HFFc6 (cell line): ENCODE measurements at places on chromosomes 6 and 20. TPM values are rescaled to one million over a fixed set of nuclear protein-coding genes. Genes with fewer than 3 reads are reported as not detected.

MEA1 gene
- total RNA-seq, result 114 to 120 TPM (median 119 TPM) in 3 replicates

GABRR1 gene
- not detected in 3 replicates for total RNA-seq

- H3K4me3 ChIP-seq, result no peak overlapping the region
- no peaks in the 10 kb centered on the region for H3K36me3 ChIP-seq
- H3K4me1 ChIP-seq, result peaks cover 33% of the 10 kb centered on the region
- H3K27ac ChIP-seq, result no peak overlapping the region
- peaks cover 12% of the 10 kb centered on the region for H3K27me3 ChIP-seq
Observed at GRCh38 chr6:170443151-170443662, 109.9 kb downstream of the PSMB1 start.

GRCh38 chr6:43373252-43373875 is 3.9 kb upstream of the ZNF318 start:
- DNase-seq, result no peak
- no peak overlapping the region for H3K27ac ChIP-seq
- no peaks in the 10 kb centered on the region for H3K27me3 ChIP-seq
- no peak overlapping the region for H3K4me3 ChIP-seq
- H3K36me3 ChIP-seq, result no peaks in the 10 kb centered on the region

BEND3 gene
- 2.1 to 2.4 TPM (median 2.3 TPM) in 3 replicates for total RNA-seq

DNA sequence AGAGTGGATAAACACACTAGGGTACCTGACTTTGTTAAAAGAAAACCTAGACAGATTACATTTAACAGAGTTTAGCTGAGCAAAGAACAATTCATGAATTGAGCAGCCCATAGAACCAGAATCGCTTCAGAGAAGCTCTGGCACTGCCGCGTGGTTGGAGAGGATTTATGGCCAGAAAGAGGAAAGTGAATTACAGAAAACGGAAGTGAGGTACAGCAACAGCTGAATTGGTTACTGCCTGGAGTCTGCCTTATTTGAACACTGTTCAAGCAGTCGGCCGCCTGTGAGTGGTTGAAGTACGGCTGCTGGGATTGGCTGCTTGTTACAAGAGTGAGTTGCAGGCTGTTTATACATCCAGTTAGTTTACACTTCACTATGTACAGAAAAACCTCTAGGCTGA is 253.8 kb upstream of the CDYL start:
- H3K4me3 ChIP-seq, result no peak overlapping the region
- no peak for DNase-seq
- H3K36me3 ChIP-seq, result peaks cover 16% of the 10 kb centered on the region
- peaks cover 33% of the 10 kb centered on the region for H3K4me1 ChIP-seq
- no peak overlapping the region for H3K27ac ChIP-seq

DNA sequence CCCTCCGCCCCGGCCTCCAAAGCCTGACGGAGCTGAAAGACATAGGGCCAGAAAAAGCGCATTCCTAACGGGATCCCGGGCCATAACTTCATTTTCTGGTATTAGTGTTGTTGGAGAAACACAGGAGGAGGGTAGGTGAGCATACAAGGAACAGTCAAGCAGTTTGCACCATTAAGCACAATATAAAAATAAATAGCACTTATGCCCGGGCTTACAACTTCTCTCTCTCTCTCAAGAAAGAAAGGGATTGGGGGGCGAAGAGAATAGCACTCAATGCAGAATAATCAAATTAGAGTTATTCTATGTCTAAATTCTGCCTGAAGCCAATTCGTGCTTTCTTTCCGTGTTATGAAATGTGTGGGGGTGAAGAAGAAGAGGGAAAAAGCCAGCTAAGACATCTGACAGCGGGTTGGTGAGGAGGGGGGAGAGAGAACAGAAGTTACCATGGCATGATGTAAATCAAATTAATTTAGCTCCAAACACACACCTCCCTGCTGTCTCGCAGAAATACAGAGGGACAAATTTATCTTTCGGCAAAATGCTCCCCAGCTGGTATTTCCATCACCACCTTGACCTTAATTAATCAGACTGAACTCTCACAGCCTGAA is 508 bp upstream of the METTL24 start:
- peaks cover 51% of the 10 kb centered on the region for H3K27me3 ChIP-seq
- H3K4me1 ChIP-seq, result no peaks in the 10 kb centered on the region
- DNase-seq, result no peak
- no peak overlapping the region for H3K27ac ChIP-seq

NRM gene
- total RNA-seq, result 13.6 to 33.6 TPM (median 23.3 TPM) in 3 replicates

PROCR gene
- 22.0 to 31.7 TPM (median 27.9 TPM) in 3 replicates for total RNA-seq

DNA sequence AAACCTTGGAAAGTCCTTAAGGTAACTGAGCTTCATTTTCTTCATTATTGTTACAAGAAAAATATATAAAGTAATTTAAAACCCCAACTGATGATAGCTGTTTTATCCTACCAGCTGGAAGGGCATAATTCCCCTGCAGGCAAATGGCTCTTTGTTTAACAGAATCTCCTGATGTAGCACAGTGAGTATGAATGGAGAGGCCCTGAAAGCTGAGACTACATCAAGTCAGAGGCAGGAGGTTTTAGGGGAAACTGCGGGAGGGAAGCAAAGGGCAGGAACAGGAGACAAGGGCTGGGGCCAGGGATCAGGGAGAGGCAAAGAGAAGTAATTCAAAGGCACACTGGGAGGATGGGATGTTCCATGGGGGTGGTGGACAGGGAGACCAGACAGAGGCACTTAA is 119.0 kb upstream of the LRFN2 start:
- no peak overlapping the region for H3K27ac ChIP-seq
- no peak overlapping the region for H3K4me3 ChIP-seq
- H3K36me3 ChIP-seq, result no peaks in the 10 kb centered on the region
- peaks cover 11% of the 10 kb centered on the region for H3K27me3 ChIP-seq
- H3K4me1 ChIP-seq, result no peaks in the 10 kb centered on the region

- H3K4me1 ChIP-seq, result peaks cover 21% of the 10 kb centered on the region
- peaks cover 13% of the 10 kb centered on the region for H3K36me3 ChIP-seq
Observed at GRCh38 chr6:112193117-112193516, 61.2 kb downstream of the LAMA4 start.

- no peak for DNase-seq
- H3K27ac ChIP-seq, result no peak overlapping the region
- no peaks in the 10 kb centered on the region; the same call in 1 of the 2 replicates for H3K27me3 ChIP-seq
- H3K36me3 ChIP-seq, result peaks cover 6% of the 10 kb centered on the region
Observed at GRCh38 chr20:29743101-29743931, 1514.1 kb upstream of the DEFB115 start.

DNA sequence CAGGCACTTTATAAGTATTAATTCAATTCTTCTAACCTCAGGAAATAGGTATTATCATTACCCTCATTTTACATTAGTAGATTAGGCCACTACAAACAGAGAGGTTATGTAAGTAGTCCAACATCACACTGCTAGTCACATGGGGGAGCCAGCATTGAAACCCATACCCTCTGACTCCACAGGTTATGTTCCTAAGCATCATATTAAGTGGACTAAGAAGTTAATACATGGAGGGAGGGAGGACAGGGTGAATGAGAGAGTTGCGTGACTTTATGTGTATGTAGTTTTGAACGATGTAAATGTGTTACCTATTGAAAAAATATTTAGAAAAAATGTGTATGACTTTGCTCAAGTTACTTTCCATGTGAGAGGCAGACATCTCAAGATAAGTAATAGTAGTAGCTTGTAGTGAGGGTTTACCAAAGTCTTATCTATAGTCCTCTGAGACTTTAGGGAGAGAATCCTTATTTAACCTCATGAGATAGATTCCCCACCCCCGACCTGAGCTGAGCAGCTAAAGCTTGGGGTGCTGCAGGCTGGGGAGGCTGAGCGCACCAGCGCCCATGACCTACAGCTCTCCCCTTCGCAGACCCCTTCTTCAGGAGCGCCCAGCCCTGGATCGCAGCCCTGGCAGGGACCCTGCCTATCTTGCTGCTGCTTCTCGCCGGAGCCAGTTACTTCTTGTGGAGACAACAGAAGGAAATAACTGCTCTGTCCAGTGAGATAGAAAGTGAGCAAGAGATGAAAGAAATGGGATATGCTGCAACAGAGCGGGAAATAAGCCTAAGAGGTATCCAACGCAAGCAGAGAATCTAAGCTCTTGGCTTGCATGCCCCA is 7.5 kb downstream of the BTN3A2 start:
- DNase-seq, result no peak
- H3K27ac ChIP-seq, result no peak overlapping the region
- H3K4me3 ChIP-seq, result no peak overlapping the region
- peaks cover 14% of the 10 kb centered on the region for H3K36me3 ChIP-seq

GRCh38 chr6:144140867-144141266 is 9.4 kb upstream of the STX11 start:
- H3K27ac ChIP-seq, result no peak overlapping the region
- no peak overlapping the region for H3K4me3 ChIP-seq
- H3K4me1 ChIP-seq, result peaks cover 13% of the 10 kb centered on the region
- H3K27me3 ChIP-seq, result no peaks in the 10 kb centered on the region; the same call in none of the 2 replicates
- H3K36me3 ChIP-seq, result no peaks in the 10 kb centered on the region
